ENCODE measurements at places on chromosomes 5 and 9. TPM values are rescaled to one million over a fixed set of nuclear protein-coding genes. Genes with fewer than 3 reads are reported as not detected.

CNTFR gene
- total RNA-seq, result 0.14 TPM

PCDHA10 gene
- total RNA-seq, result not detected

CMBL gene
- total RNA-seq, result 22.0 TPM

C9orf152 gene
- total RNA-seq, result 0.05 TPM

FGF18 gene
- 0.60 TPM for total RNA-seq

KLF4 gene
- 17.1 TPM for total RNA-seq

TEX48 gene
- not detected for total RNA-seq

CYSRT1 gene
- total RNA-seq, result 4.0 TPM

C1QTNF3 gene
- total RNA-seq, result not detected

SLC12A7 gene
- 28.6 TPM for total RNA-seq

BNC2 gene
- total RNA-seq, result 4.2 TPM

MEF2C gene
- 0.02 TPM for total RNA-seq

PCDHA6 gene
- total RNA-seq, result not detected

GPR150 gene
- 0.14 TPM for total RNA-seq

IL4 gene
- total RNA-seq, result not detected

ZNF354C gene
- total RNA-seq, result 0.78 TPM

CSNK1G3 gene
- 24.7 TPM for total RNA-seq

HMGCS1 gene
- total RNA-seq, result 53.7 TPM

FGFR4 gene
- 22.3 TPM for total RNA-seq

SARDH gene
- 0.05 TPM for total RNA-seq

SLC2A6 gene
- total RNA-seq, result 24.2 TPM

MACROH2A1 gene
- total RNA-seq, result 206 TPM

SYNPO gene
- total RNA-seq, result 28.6 TPM

TPD52L3 gene
- not detected for total RNA-seq

THG1L gene
- total RNA-seq, result 29.9 TPM

POLR3G gene
- 14.5 TPM for total RNA-seq

QSOX2 gene
- total RNA-seq, result 24.9 TPM

NR6A1 gene
- total RNA-seq, result 1.7 TPM

DMGDH gene
- total RNA-seq, result not detected

CDC20B gene
- not detected for total RNA-seq

ADGRV1 gene
- 1.1 TPM for total RNA-seq

FBP1 gene
- not detected for total RNA-seq

SLC27A6 gene
- total RNA-seq, result not detected

LCN2 gene
- 2.8 TPM for total RNA-seq

GABRA1 gene
- total RNA-seq, result not detected
